ENCODE measurements at places on chromosomes 5 and 9.

GRCh38 chr5:1065891-1066650 lies 45.8 kb downstream of the SLC12A7 start:
- H3K36me3 ChIP-seq = no peaks in the 10 kb centered on the region
- DNase-seq = no peak
- H3K4me1 ChIP-seq = no peaks in the 10 kb centered on the region
- H3K27ac ChIP-seq = no peak overlapping the region
- H3K4me3 ChIP-seq = no peak overlapping the region

- no peak overlapping the region for H3K4me3 ChIP-seq
- DNase-seq = peak; percentile 61
- H3K27me3 ChIP-seq = no peaks in the 10 kb centered on the region
- H3K27ac ChIP-seq = peak overlapping the region; percentile 41
- no peaks in the 10 kb centered on the region for H3K36me3 ChIP-seq
- H3K4me1 ChIP-seq = peaks cover 22% of the 10 kb centered on the region
These were observed 85.9 kb upstream of the IL17B start for GRCh38 chr5:149464796-149465489.

DNA sequence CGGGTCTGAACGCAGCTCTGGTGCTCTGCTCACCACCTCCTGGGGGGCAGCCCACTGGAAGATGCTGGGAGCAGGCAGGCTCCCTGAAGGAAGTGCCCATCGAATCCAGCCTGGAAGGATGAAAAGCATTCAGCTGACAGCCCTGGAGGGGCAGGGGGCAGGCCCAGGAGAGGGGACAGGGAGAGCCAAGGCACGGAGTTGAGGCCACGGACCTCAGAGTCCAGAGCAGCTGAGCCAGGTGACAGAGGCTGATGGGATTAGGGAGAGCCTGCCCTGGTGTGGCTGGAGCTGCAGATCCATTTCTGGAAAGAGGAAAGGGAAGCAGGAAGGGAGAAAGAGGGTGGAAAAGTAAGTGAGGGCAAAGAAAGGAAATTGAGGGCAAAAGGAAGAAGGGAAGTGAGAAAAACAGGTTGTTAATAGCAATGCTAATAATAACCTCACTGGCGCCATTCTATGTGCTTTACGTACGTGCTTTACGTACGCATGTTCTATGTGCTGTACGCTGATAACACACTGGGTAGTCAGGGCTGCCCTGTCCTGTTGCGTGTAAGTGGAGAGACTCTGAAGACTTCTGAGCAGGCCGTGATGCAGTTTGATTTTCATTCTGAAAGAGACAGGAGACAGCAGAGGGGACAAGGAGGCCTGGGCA lies 52.6 kb downstream of the LMX1B start:
- H3K36me3 ChIP-seq = no peaks in the 10 kb centered on the region
- no peak for DNase-seq
- H3K27ac ChIP-seq = no peak overlapping the region
- H3K4me1 ChIP-seq = no peaks in the 10 kb centered on the region
- no peak overlapping the region for H3K4me3 ChIP-seq
- peaks cover 34% of the 10 kb centered on the region for H3K27me3 ChIP-seq

DNA sequence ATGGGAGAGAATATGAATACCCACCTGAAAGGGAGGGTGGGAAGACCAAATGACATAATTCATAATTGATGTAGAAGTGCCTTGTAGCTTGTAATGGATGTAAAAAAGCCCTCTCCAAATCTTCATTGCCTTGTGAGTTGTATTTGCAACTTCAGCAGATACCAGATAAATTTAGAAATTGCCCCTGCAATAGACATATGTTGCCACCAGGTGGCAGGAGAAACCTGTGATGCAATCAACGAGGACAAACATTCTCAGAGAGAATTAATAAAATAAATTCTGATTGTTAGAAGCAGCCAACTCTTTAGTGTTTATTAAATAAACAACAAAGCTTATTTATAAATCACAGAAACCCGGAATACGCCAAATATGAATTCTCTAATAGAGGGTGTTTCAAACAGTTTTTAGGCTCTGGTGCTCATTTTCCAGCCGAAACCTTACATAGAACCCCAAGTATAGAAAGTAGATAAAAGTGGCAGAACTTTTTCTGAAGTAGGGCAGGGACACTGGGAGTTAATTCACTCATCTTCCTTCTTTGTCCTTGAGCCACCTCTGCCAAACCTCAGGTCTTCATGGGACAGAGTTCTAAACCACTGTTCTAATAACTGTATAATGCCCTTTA lies 147.8 kb downstream of the TMEM38B start:
- DNase-seq = peak; percentile 2
- peaks cover 3% of the 10 kb centered on the region for H3K27me3 ChIP-seq
- H3K4me1 ChIP-seq = no peaks in the 10 kb centered on the region
- no peak overlapping the region for H3K27ac ChIP-seq
- no peak overlapping the region for H3K4me3 ChIP-seq
- no peaks in the 10 kb centered on the region for H3K36me3 ChIP-seq

DNA sequence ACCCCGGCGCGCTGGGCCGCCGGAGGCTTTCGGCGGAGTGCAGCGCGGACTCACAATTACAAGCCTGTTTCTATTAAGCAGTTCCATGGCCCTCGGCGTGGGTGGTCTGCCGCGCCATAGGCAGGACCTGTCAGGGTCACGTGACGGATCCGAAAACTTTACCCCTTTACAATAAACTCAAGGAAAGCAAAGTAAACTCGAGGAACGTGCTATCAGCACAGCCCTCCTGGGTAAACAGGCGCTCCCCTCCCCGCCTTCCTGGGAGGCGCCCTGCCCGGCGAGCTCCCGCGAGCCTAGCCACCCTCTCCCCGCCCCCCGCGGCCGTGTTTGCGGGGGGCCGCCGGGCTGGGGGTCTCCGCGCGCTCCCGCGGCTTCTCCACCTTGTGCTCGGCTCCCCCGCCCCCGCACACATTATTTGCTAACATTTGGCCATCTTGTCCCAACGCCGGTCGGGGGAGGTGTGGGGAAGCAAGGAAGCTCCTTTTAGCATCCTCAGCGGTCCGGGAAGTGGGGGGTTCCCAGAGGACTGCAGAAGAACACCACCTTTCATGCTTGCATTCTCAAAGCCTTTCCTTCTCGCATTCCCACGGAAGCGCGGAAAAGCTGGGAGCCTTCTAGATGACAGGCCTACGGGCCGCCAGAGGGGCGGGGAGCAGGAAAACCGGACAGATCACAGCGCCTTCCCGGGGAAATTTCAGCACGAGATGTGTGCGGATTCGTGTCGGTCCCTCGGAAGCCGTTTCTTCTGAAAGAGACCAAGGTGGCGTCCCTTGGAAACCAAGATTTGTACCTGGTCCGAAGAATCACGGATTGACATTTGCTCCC lies at the start of gene PTCH1:
PTCH1 (minus strand) TSS at position 238 of the 825 bp plus-strand sequence.
- no peak within 1 kb of the TSS for H3K27ac ChIP-seq
- DNase-seq = peak; percentile 33
- peaks cover 22% of the 10 kb centered on the region for H3K4me1 ChIP-seq
- peak within 1 kb of the TSS; percentile 67 for H3K4me3 ChIP-seq
- H3K36me3 ChIP-seq = no peaks in the 10 kb centered on the region

DNA sequence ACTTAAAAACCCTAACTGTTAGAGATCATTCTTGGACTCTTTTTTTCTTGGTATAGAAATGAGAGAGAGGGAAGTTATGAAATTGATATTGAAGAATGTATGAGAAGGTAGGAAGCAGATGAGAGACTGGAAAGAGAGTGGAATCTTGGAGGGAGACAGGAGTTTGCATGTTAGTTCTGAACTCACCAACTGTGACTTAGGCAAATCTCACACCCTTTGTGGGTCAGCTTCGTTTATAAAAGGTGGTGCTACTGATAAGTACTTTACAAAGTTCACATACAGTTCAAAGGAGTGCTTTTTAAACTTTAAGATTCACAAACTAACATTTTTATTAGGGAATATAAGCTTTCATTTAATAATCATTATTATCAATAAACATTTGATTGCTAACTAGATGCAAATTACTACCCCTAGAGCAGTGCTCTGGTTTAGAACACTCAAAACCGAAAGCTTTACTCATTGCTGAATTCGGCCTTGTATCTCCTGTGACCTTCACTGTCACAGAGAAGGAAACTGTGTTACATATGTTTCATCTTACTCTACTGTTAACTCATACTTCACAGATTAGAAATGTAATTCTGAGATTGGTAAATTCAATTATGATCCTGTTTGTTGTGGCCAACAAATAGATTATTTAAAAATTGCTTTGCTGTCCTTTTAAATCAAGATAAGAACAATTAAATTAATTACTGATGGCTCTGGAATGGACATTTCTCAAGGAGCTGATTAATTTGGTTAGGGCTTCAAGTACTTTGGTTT lies 143.2 kb downstream of the RMI1 start:
- no peak overlapping the region for H3K27ac ChIP-seq
- DNase-seq = no peak
- H3K4me1 ChIP-seq = no peaks in the 10 kb centered on the region
- H3K36me3 ChIP-seq = no peaks in the 10 kb centered on the region
- H3K27me3 ChIP-seq = peaks cover 3% of the 10 kb centered on the region

DNA sequence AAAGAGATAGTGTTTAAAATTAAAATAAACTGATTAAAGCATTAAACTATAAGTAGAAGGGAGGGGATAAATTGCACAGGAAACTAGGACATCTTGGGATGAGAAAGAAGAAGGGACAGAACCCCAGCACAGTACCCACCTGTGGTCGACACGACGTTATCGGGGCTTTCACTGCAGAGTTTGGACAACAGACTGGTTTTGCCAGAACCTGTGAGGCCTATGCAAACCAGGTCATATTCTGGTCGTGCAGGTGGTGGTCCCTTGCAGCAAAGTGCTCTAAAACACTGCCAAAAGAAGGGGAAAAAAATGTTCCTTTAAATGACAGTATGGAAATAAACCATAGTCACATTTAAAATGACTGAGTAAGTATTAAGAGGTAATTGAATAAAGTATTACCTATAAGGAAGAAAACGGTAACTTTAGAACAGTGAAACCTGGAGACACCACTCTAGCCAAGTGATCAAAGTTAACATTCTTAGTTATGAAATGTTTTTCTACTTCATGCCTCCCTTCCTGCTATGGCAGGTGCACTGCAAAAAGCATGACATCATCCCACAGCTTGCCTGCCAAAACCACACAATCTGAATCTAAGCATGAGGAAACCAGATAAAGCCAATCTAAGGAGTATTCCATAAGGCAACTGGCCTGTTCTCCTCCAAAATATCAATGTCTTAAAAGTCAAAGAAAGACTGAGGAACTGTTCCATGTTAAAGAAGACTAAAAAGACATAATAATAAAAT lies 138.6 kb downstream of the ARL15 start:
- no peaks in the 10 kb centered on the region for H3K27me3 ChIP-seq
- no peak overlapping the region for H3K27ac ChIP-seq
- H3K36me3 ChIP-seq = no peaks in the 10 kb centered on the region

- H3K27ac ChIP-seq = no peak overlapping the region
- no peaks in the 10 kb centered on the region for H3K4me1 ChIP-seq
- no peak for DNase-seq
These were observed 14.2 kb upstream of the TTLL11 start for GRCh38 chr9:122107291-122107805.

DNA sequence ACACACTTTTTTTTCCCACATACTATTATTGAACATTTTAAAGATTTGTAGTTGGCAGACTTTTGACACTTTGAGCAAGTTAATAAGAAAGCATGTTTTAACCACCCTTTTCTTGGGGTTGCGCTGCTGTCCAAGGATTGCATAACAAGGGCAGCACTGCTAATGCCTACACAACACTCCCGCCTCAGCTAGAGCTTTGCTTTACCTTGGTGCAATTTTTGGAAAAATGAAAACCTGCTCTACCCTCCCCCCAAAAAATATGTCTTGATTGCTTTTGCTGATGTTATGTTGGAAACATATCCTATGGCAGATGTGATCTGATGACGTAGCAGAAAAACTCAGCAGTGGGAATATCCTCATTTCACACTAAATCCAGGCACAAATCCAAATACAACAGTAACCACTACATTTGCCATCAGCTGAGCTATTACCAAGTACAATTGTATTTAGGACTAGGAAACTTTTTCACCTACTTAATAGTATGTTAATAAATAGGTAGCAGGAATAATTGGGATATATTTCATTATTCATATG lies 51.5 kb downstream of the UBE2R2 start:
- no peak overlapping the region for H3K27ac ChIP-seq
- no peaks in the 10 kb centered on the region for H3K27me3 ChIP-seq
- peak; percentile 74 for DNase-seq
- H3K4me3 ChIP-seq = no peak overlapping the region

DNA sequence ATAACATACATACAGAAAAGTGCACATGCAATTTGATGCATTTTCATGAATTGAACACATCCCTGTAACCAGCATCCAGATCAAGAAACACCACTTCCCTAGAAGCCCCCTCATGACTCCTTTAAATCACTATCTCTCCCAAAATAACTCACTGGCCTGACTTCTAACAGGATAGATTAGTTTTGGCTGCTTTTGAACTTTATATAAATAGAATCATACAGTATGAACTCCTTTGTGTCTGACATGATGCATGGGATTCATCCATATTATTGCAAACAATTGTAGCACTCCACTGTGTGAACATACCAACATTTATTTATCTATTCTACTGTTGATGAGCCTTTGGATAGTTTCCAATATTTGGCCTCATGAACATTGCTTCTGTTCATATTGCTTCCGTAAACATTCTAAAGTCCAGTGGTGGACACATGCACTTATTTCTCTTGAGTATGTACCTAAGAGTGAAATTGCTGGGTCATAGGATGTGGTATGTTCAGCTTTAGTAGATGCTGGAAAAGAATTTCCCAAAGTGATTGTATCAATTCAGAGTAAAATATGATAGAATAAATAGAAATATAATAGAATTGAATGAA lies 148.7 kb upstream of the GDNF start:
- no peak for DNase-seq
- H3K4me3 ChIP-seq = no peak overlapping the region
- no peaks in the 10 kb centered on the region for H3K4me1 ChIP-seq
- no peak overlapping the region for H3K27ac ChIP-seq
- H3K27me3 ChIP-seq = peaks cover 12% of the 10 kb centered on the region

DNA sequence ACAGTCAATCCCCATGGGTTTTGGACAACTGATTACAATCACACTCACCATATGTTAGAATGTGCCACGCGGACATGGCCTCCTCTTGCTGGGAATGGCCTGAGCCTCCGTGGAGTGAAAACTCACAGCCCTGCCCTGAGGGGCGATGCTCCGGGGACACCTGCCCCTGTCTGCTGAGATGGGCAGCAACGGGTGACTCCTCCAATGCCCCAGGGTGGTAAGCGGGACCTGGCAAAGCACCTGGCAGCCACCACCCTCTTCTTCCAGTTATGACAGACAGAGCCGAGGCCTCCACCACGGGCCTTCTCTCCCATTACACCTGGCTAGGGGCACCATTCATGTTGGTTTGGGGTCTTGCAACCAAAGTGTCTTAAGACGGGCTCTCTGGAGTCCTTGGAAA lies 94.9 kb upstream of the COL5A1 start:
- H3K4me3 ChIP-seq = no peak overlapping the region
- peak overlapping the region; percentile 67 for H3K27ac ChIP-seq
- peaks cover 37% of the 10 kb centered on the region for H3K4me1 ChIP-seq
- no peaks in the 10 kb centered on the region for H3K36me3 ChIP-seq

- H3K27me3 ChIP-seq = no peaks in the 10 kb centered on the region
- H3K27ac ChIP-seq = no peak overlapping the region
- peaks cover 4% of the 10 kb centered on the region for H3K4me1 ChIP-seq
These were observed 36.8 kb downstream of the GPBP1 start for GRCh38 chr5:57210633-57211032.

- no peak overlapping the region for H3K4me3 ChIP-seq
- no peaks in the 10 kb centered on the region for H3K36me3 ChIP-seq
- DNase-seq = no peak
- no peak overlapping the region for H3K27ac ChIP-seq
- H3K4me1 ChIP-seq = peaks cover 10% of the 10 kb centered on the region
- peaks cover 4% of the 10 kb centered on the region for H3K27me3 ChIP-seq
These were observed 9.0 kb downstream of the CDX1 start for GRCh38 chr5:150175536-150175935.

GRCh38 chr9:125343518-125344275 lies 82.1 kb downstream of the GAPVD1 start:
- no peaks in the 10 kb centered on the region for H3K27me3 ChIP-seq
- peaks cover 36% of the 10 kb centered on the region for H3K36me3 ChIP-seq
- peak; percentile 63 for DNase-seq
- H3K27ac ChIP-seq = no peak overlapping the region
- H3K4me1 ChIP-seq = no peaks in the 10 kb centered on the region
- no peak overlapping the region for H3K4me3 ChIP-seq

Measured in astrocyte (in vitro differentiated cells and primary cell).